Thymus (tissue), 14 donors: ENCODE measurements at places on chromosomes 5 and 9. TPM values are rescaled to one million over a fixed set of nuclear protein-coding genes. Genes with fewer than 3 reads are reported as not detected.

Gene HACD4
- polyA plus RNA-seq = 5.2 TPM

Gene ZNF658
- polyA plus RNA-seq = 3.6 TPM

Gene UNC5A
- polyA plus RNA-seq = 0.30 TPM

Gene MLLT3
- polyA plus RNA-seq = 21.8 TPM

Gene CAST
- 74.6 TPM for polyA plus RNA-seq

Gene SLC45A2
- 0.05 TPM for polyA plus RNA-seq

Gene NTRK2
- polyA plus RNA-seq = 2.7 TPM

Gene ZNF618
- 1.6 TPM for polyA plus RNA-seq

Gene MARCHF11
- polyA plus RNA-seq = 0.07 TPM

Gene C9orf153
- polyA plus RNA-seq = 0.16 TPM

Gene CDH18
- 0.05 TPM for polyA plus RNA-seq

Gene ZNF879
- polyA plus RNA-seq = 5.9 TPM

Gene SLC12A2
- 3.8 TPM for polyA plus RNA-seq

Gene BNC2
- 1.8 TPM for polyA plus RNA-seq

Gene MELK
- 3.4 TPM for polyA plus RNA-seq

Gene ZFR
- polyA plus RNA-seq = 54.7 TPM

Gene SCGB3A2
- 1.6 TPM for polyA plus RNA-seq

Gene FOXD1
- polyA plus RNA-seq = 0.23 TPM

Gene TMEM232
- 2.3 TPM for polyA plus RNA-seq

Gene DMRT3
- 0.21 TPM for polyA plus RNA-seq

Gene TYRP1
- polyA plus RNA-seq = 0.09 TPM
